ENCODE measurements at places on chromosomes 13 and 19. TPM values are rescaled to one million over a fixed set of nuclear protein-coding genes. Genes with fewer than 3 reads are reported as not detected.

Gene SHD
- total RNA-seq: not detected

Gene CGB8
- total RNA-seq: not detected

Gene CEACAM3
- not detected for total RNA-seq

Gene HSPBP1
- total RNA-seq: 63.8 TPM

Gene COG3
- 14.3 TPM for total RNA-seq

Gene ZNF415
- 5.3 TPM for total RNA-seq

Gene PSG6
- not detected for total RNA-seq

Gene ATCAY
- total RNA-seq: not detected

Gene ZNF888
- total RNA-seq: 3.9 TPM

Gene RINL
- total RNA-seq: 7.8 TPM

Gene FRY
- total RNA-seq: 17.8 TPM

Gene NCCRP1
- not detected for total RNA-seq

Gene SIGLEC12
- total RNA-seq: not detected

Gene SIGLEC5
- 0.27 TPM for total RNA-seq

Gene FKBP8
- total RNA-seq: 231 TPM

Gene DHX34
- total RNA-seq: 20.4 TPM

Gene PCSK4
- total RNA-seq: 0.94 TPM

Gene CEACAM16
- total RNA-seq: not detected

Gene ERICH4
- total RNA-seq: not detected

Gene SLC15A1
- not detected for total RNA-seq

Gene TPP2
- 49.8 TPM for total RNA-seq

Gene ZNF30
- 3.5 TPM for total RNA-seq

Gene C19orf67
- not detected for total RNA-seq

Gene UTP14C
- total RNA-seq: 6.4 TPM

Gene LYPD5
- total RNA-seq: 3.9 TPM

Gene SIGLEC14
- 0.27 TPM for total RNA-seq

Gene HOOK2
- 7.1 TPM for total RNA-seq

Gene PRR22
- 0.44 TPM for total RNA-seq

Gene PEG3
- 0.60 TPM for total RNA-seq

Gene SLC6A16
- total RNA-seq: 0.07 TPM

Gene ZIC5
- total RNA-seq: not detected

Gene CNN1
- not detected for total RNA-seq

Gene ZNF835
- total RNA-seq: 0.40 TPM

Gene ZNF626
- 7.1 TPM for total RNA-seq

Gene SLC7A9
- not detected for total RNA-seq

Gene TIMM13
- 60.8 TPM for total RNA-seq
